Hepatocyte (in vitro differentiated cells): ENCODE measurements at places on chromosomes 2 and 18.
A peak's percentile ranks its signal among the peaks of the same experiment; 100 is the strongest.

DNA sequence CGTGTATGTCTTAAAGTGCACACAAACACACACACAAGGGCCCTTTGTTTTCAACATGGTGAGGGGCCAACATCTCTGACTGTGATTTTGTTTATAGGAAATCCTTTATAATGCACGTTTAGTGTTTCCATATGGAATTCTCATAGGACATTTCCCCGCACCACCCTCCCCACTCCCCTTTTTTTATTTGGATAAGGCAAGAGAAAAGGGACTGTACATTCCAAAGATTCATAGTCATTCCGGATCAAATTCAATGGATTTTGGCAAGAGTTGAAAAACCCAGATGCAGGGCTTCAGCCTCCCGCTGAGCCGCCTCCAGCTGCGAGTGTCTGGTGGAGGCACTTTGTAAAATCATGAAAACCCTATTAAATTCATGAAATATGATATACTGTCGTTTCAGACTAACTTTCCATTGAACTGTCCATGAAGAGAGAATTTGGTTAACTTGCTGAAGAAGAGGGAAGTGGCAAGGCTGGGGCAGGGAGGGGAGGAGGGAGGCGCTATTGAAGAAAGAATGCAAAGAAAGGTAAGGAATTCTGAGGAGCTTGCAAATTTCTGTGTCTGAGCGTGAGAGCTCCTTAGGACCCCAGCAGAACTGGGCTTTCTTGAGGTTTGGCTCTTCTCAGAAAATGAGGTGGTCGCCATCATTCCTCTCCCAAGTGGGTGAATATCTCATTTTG, 25.8 kb upstream of the SLC14A2 start:
- peak; percentile 70 for DNase-seq

DNA sequence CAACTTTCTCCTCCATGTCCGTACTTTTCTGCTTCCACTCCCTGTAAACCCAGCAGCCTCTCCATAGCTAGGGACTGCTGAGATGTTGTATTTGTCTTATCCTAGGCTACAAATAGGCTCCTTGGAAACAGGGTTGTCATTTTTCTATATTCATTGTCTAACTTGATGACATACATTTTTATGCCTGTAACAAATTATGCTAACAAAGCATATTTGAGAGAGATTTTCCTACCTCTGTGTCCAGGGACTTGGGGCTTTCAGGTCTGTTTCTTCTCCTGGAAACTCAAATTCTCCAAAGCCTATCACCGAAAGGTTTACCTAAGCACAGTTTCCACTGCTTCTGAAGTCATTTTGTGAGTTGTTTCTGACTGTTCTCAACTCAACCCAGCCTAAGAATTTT, 102.7 kb downstream of the UBE2E3 start:
- DNase-seq = no peak

- DNase-seq = no peak
Measured at GRCh38 chr2:23499439-23499838, 114.5 kb downstream of the KLHL29 start.

GRCh38 chr2:99863236-99863902, 279.0 kb downstream of the AFF3 start:
- DNase-seq = no peak
